AG04449 (cell line): ENCODE measurements at places on chromosomes 5 and 9.

- DNase-seq, result no peak
These were observed 9.6 kb downstream of the RASGEF1C start for GRCh38 chr5:180199390-180199789.

DNA sequence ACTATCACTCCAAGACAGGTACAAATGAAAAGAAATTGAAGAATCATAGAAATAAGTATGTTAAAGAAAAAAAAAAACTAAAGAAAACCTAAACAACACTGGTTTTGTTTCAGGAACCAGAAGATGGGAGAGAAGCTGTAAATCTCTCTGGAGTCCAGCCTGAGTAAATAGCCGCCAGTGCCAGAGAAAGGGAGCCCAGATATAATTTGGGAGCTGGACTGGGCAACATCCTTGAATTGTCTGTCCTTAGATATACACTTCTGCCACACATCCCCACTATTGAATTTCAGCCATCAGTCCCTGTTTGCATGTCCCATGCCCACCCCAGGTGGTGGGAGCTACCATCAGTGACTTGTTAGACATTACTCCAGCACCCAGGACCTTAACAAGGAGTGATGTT lies 979.6 kb downstream of the DTWD2 start:
- DNase-seq, result no peak

- DNase-seq, result no peak
These were observed 64.2 kb downstream of the GAPVD1 start for GRCh38 chr9:125325826-125326225.

- DNase-seq, result no peak
These were observed 7.1 kb downstream of the NEK6 start for GRCh38 chr9:124264823-124265233.

DNA sequence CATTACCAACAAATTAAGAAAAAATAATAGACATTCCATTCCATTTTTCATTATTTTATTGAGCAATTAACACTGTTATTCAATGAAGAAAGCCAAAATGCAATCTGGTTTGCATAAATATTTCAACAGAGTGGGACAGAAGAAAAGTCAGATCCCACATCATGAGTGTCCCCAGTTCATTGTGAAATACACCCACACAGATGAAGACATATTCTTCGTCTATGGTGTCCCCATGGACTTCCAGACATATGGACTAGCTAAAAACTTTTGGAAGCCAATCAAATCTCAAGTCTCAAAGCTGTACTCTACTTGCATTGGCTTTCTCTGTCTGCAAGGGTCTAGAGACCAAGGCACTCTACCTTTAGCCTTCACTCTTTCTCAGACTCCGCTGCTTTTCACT lies 194.3 kb downstream of the SEMA5A start:
- DNase-seq, result no peak

- no peak for DNase-seq
These were observed 99.4 kb downstream of the CSNK1G3 start for GRCh38 chr5:123611406-123611709.

DNA sequence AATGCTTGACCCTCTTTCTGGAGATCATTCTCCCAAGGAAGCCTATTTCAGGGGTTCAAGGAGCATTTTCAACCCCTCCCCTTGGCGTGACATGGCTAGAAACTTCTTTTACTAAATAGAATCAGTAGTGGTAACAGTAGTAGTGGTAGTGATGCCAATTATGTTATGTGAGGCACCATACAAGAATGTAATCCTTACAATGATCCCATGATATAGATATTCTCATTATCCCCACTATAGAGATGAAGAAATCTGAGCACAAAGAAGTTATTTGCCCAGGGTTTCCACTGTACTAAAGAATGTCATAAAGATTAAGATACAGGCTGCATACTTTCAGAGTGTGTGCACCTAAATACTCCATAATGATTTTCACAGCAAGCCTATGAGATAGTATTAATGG lies 155.4 kb upstream of the CLINT1 start:
- DNase-seq, result no peak

DNA sequence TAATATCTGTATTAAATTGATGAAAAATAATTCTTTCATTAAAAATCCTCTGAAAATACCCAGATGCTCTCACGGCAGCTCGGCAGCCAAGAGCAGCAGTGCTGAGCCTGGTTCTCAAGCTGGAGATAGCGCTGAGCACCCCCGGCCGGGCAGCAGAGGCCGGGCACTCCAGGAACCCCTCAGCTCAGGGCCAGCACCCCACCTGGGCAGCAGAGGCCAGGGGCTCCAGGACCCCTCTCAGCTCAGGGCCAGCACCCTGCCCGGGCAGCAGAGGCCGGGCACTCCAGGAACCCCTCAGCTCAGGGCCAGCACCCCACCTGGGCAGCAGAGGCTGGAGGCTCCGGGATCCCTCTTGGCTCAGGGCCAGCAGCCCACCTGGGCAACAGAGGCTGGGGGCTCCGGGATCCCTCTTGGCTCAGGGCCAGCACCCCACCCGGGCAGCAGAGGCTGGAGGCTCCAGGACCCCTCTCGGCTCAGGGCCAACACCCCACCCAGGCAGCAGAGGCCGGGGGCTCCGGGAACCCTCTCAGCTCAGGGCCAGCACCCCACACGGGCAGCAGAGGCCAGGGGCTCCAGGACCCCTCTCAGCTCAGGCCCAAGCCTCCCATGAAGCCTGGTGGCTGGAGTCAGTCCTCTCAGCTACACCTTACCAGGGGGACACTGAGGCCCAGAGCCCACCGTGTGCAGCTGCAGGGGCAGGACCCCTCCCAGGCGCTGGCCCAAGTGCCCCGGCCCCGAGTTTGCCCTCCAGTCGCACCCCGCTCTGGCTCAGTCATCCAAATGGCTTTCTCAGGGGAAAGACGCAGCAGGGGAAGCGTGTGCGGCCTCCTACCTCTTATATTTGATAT lies 21.7 kb downstream of the CLPTM1L start:
- DNase-seq, result no peak

GRCh38 chr5:158473016-158473635 lies 614.2 kb upstream of the CLINT1 start:
- DNase-seq, result no peak

DNA sequence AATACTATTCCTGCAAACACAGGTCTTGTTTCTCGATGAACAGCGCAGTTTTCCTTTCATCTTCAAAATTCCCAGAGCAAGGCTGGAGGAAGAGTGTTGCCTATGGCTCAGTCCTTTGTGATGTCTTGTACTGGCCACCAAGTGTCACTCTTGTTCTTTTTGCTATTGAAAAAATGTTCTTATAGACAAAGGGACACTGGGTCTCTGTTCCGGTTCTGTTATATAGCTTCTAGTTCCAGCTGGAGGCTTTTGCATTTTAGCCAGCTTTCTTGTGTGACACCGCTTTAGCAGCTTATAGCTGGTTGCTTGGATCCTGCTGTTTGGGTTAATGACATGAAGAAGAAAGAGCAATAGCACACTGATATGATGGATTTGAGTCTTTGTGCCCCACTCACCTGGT lies 343.7 kb upstream of the KCNN2 start:
- no peak for DNase-seq

- no peak for DNase-seq
These were observed 42.2 kb downstream of the OSMR start for GRCh38 chr5:38888041-38888440.

DNA sequence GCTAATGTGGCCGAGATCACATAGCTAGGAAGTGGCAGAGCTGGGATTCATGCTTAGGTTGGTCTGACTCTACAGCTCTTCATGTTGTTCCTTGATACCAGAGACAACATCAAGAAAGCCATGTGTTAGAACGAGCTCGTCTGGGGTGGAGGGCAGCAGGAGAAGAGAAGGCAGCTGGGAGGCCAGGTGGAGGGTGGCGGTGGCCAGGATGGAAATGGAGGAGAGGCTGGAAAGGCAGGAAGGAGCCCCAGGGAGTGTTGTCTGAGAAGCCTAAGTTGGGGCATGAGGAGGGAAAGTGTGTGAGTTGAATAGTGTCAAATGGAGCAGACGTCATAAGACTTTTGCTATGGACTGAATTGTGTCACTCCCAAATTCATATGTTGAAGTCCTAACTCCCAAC lies 315.3 kb downstream of the GADD45G start:
- DNase-seq, result no peak

DNA sequence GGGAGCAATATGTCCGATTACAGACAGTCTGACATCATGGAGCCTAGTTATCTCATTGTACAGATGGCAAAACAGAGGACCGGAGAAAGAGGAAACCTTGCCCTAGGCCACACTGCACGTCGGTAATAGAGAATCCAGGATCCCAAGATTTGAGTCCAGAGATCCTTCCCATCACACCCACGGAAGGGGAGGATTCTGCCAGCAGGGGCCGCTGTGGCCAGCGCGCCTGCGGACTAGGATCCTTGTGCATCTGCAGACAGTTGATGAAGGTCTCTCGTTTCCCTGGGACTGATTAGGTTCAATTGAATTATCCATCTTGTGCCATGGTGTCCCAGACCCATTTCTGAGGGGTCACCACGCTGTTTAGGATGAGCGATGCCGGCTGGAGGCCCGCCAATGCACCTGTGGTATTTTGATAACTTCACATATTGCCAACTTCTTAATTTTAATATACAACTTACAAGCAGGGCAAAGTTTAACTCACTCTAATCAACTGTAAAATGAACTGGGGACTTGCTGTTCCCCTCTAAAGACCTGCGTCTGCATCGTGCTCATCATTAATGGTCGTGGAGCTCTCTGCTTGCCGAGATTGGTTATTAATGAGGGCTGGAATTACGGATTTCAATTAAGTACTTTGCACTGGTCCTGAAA lies 592.7 kb upstream of the BRINP1 start:
- DNase-seq, result no peak

- DNase-seq, result no peak
These were observed 54.3 kb downstream of the NR3C1 start for GRCh38 chr5:143349177-143349576.

GRCh38 chr5:147830035-147830434 lies 1.4 kb downstream of the SPINK1 start:
- no peak for DNase-seq

- no peak for DNase-seq
These were observed 53.7 kb downstream of the ZNF618 start for GRCh38 chr9:113929634-113930389.

DNA sequence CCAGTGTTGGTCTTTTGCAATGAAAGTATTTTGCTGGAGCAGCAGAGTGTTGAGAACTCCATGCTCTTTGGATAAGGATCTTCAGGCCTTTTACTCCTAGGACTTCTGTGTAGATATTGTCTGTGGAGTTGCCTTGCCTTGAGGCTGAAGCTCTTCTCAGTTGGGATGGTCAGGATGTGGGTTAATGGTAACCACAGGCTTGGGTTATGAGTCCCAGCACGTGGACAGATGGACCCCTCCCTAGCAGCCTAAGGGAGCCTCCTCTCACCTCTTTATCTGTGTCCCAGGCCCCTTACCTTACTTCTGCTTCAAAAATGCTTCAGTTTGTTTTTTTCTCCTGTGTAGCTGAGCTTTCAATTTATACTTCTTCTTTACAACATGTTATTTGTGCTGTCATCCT lies 109.9 kb downstream of the MEGF10 start:
- DNase-seq, result no peak

DNA sequence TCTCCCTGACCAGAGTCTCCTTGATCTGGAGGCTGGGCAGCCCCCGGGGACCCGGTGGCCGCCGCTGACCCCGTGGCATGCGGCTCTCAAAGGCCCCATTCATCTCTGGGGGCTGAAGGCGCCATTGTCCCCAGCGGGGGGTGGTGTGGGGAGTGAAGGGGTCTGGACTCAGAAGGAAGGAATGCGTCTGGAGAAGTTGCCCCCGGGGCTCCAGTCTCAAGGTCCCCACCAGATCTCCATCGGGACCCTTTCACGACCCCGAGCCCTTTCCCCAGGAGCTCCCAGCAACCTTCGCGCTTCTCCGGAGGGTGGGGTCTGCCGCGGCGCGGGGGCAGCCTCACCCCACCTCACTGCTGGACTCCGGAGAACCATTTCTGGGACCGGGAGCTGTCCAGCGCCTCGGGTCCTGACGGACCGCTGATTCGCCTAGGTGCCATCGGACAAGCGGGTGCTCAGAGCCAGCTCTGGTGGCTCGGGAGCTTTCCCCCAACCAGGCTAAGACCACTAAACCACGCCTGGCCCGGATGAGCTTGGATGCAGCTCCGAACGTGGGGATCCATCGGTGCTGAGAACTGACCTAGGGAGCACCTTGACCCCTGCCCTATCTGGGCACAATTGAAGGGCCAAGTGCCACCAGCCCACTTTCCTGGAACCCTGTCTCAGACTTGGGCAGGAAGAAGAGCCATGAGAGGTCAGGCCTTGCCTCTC lies 5.1 kb upstream of the PCDH1 start:
- no peak for DNase-seq

- no peak for DNase-seq
These were observed 217.9 kb upstream of the VLDLR start for GRCh38 chr9:2403701-2404100.

DNA sequence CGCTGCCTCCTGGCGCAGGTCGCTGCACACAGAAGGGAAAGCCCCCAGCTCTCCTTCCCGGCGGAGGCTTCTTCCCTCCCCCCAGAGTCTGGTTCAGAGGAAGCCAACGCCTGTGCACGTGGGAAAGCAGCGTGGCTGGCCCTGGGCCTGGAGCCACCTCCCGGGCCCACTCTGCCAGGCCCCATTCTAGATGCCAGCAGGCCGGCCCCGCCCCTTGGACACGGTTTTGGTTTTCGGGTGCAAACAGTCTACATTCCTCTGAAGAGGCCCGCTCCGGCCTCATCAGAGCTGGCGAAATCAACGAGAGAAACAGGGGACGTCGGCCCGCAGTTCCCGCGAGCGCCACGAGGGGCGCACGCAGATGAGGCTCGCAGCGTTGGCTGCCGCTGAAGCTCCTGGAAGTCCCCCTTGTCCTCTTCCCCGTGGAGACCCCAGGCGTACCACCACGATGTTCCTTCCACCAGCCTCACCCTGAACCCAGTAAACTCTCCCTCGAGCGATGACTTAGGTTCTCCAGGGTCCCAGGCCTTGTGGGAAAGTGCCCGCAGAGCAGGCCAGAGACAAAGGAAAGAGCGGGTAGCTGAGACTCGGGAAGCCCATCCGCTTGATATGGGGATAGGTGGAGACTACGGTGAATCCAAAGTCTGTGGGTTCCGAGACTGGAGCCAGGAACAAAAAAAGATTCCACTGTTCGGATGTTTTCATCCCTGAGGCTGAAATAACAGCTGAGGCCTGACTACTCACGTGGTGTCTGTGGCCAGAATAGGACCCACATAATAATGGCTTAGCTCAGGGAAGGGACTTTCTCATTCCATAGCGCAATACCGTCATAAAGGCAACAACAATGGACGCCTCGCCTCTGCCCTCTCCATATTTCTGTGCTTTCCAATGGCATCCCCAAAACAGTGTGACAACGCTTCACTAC lies 64.2 kb downstream of the KLF4 start:
- DNase-seq, result no peak
